ENCODE measurements at places on chromosomes 6 and 20. TPM values are rescaled to one million over a fixed set of nuclear protein-coding genes. Genes with fewer than 3 reads are reported as not detected.

The PMEPA1 gene
- 14.4 TPM for total RNA-seq

DNA sequence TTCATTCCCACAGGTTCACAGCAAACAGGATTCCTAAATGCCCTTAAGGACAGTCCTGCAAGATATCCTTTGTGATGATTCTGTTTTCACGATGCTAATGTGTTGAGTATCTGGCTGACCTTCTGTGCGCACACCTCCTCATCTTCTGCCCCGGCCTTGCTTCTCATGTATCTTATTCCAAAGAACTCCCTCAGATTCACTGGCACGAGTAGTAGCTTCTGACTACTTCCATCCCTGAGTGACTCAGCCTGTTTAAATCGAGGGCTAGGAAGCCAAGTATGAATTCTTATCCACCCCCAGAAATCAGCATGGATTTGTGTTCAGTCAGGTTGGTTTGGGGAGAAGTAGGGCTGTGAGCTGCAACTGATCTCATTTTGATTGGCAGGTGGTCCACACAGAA lies 190.2 kb upstream of the SNX9 start:
- DNase-seq = no peak

The SRMS gene
- total RNA-seq = not detected

The ASCC3 gene
- total RNA-seq = 49.6 TPM

GRCh38 chr6:4531406-4531805 lies 244.8 kb upstream of the CDYL start:
- no peak for DNase-seq

The SSTR4 gene
- not detected for total RNA-seq

The PSORS1C2 gene
- 0.49 TPM for total RNA-seq

GRCh38 chr6:45470131-45470738 lies 92.5 kb upstream of the SUPT3H start:
- DNase-seq = no peak

GRCh38 chr6:11714116-11714797 lies 64.3 kb downstream of the ADTRP start:
- no peak for DNase-seq

DNA sequence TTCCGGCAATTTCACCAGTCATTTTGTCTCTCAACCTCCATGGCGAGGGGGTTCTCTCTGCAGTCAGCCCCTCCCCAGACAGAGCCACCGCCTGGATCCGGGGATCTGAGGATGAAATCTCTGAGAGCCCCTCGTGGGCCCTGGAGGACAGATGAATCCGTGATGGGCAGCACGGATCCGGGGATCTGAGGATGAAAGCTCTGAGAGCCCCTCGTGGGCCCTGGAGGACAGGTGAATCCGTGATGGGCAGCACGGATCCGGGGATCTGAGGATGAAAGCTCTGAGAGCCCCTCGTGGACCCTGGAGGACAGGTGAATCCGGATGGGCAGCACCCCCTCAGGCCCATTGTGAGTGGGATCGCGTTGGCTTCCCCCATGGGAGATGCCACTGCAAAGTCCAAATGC lies 106.5 kb downstream of the DACT2 start:
- no peak for DNase-seq

GRCh38 chr6:29853245-29853644 lies 25.6 kb downstream of the HLA-G start:
- no peak for DNase-seq

GRCh38 chr6:2911171-2911570 lies 8.1 kb upstream of the SERPINB9 start:
- DNase-seq = no peak

The OR12D3 gene
- total RNA-seq = not detected

DNA sequence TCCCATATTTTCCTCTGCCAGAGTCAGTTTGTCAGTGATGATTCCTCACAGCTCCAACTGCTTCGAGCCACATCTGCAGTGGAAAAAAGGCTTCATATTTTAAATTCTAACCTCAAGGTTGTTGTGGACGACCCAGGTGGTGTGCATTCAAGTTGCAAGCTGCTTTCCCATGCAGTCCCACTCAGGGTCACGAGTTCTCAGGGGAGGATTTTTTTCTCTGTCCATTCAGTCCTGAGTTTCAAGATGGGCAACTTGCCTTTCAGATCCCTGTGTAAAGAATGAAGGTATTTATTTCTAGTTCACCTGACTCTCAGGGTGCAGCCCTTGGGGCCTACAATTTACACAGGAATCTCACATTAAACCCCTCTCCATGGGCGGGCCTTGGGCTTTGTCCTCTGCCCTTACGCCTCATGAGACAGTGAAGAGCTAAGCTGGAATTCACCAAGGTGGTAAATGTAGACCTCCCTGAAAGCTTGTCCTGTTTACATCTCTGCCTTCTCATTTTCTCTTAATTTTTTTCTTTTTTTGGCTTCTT lies 65.9 kb downstream of the TPD52L1 start:
- DNase-seq = no peak

The GMPR gene
- 5.0 TPM for total RNA-seq

The CBLN4 gene
- total RNA-seq = not detected

The PHACTR1 gene
- 50.7 TPM for total RNA-seq

The TOX2 gene
- 11.0 TPM for total RNA-seq

GRCh38 chr20:31806564-31807355 lies 12.4 kb upstream of the MYLK2 start:
- DNase-seq = no peak

- no peak for DNase-seq
Measured at GRCh38 chr6:10215326-10216110, 199.4 kb downstream of the TFAP2A start.

DNA sequence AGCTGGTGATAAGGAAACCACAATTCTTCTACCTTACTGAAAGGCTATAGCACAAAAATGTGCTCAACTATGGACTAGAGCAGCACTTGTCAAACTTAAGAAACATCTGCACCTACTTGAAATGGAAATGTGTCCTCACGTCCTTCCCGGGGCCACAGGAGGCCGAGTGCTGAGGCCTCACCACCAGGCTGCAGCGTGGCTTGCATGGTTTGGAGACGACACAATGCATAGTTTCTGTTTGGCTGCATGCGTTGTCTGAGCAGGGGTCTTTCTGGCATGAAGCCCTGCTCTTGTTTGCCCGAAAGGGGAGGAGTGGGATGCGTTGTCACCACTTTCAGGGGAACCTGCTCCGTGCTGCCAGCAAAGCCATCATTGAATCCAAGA lies 228.8 kb downstream of the TTLL2 start:
- DNase-seq = no peak
